ENCODE measurements at places on chromosomes 1 and 21.

GRCh38 chr1:91759076-91759475 is 126.9 kb downstream of the TGFBR3 start:
- DNase-seq = no peak

DNA sequence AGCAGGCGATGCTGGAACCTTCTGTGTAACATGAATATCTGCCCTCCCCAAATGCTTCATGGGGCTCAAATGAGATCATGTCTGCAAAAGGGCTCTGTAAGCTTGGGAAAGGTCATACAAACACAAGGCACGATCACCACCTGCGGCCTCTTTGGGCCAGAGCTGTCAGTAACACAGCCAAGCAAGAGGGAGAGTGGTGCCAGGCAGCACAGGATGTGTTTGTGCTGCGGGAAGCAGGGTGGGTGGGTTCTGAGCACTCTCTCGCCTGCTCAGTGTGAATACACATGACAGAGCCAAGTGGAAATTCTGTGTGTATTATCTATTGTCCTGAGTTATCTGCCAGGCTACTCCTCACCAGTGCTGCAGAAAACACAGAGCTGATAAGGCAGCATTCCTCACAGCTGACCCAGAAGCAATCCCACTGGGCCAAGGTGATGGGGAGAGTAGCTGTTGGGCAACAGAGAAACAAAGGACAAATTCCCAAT is 101.2 kb downstream of the LAMC2 start:
- no peak for DNase-seq

DNA sequence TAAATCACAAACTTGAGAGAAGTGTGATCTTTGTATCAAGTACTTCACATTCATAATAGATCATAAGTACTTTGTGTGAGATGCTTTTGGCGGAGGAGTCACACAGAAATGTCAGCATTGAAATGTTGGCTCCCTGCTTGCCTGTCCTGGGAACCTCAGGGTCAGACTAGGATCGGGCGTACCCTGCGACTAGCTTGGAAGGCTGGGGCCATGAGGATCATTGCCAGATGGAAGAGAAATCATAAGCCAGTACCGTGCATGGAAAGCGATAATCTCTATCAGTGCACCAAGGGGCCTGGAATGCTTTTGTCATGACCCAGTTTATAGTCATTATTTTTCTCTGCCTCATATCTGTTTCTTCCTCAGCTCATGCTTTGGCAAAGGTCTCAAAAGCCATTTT is 35.5 kb downstream of the MTR start:
- DNase-seq = no peak

- no peak for DNase-seq
Observed at GRCh38 chr21:42941696-42942085, 16.3 kb upstream of the ERVH48-1 start.

DNA sequence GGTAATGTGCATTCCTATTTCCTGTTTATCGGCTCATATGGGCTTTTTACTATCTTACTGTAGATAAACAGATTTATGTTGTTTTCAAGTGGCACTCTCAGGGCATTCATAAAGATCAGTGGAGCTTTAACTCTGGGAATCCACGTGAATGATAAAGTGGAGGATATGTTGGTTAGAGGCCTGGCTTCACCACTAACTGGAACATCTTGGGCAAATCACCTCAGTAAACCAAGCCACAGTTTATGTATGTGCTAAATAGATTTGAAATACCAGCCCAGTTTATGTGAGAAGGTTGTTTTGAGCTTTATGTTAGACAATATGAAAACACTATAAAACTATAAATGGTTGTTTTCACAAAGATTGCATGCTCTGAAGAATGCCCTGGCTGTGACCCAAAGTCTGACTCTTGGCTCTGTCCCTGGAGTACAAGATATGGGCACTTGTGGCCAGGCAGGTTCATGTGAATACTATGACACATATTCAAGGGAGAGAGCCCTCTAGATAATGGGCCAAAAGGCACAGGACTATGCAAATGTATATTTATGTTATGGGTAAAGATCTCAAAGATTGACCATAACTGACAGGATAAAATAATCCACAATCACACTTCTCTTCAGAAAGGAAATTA is 36.7 kb downstream of the FAM163A start:
- DNase-seq = no peak

GRCh38 chr1:75276385-75276784 is 142.2 kb downstream of the LHX8 start:
- DNase-seq = no peak

DNA sequence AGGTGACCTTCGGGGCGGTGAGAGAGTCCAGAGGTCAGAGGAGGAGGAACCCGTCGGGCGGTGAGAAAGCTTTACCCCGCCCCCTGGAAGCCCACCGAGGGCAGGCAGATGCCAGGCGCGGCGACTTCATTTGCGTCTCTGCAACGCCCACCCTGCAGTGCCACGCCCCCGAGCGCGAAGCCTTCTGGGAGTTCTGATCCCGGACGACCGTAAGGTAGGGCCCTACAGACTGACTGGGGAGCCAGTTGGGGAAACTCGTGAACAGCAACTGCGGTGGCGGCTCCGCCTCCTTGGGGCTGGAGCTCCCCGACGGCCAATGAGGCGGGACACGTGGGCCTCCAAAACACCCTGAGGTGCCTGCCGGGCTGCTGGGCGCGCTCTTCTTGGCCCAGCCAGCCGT is 46.0 kb upstream of the EDARADD start:
- DNase-seq = no peak

GRCh38 chr1:185541871-185542301 is 192.3 kb upstream of the HMCN1 start:
- DNase-seq = no peak

DNA sequence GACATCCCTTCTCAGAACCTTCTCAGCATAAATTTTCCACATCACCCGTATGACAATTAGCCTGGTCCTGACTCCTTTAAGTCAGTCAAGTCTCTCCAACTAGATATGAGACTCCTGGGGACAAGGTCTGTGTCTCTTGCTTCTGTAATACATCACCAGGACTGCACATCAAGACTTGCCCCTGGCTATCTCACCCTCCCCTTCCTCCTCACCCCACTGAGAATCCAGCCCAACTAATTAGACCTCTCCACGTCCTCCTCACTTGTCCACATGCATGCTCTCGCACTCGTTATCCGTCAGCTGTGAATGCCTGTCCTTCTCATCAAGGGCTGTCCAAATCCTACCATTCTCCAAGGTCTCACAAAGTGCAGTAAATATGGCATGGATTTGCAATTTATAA is 542.8 kb downstream of the PTPRU start:
- DNase-seq = peak; percentile 1

DNA sequence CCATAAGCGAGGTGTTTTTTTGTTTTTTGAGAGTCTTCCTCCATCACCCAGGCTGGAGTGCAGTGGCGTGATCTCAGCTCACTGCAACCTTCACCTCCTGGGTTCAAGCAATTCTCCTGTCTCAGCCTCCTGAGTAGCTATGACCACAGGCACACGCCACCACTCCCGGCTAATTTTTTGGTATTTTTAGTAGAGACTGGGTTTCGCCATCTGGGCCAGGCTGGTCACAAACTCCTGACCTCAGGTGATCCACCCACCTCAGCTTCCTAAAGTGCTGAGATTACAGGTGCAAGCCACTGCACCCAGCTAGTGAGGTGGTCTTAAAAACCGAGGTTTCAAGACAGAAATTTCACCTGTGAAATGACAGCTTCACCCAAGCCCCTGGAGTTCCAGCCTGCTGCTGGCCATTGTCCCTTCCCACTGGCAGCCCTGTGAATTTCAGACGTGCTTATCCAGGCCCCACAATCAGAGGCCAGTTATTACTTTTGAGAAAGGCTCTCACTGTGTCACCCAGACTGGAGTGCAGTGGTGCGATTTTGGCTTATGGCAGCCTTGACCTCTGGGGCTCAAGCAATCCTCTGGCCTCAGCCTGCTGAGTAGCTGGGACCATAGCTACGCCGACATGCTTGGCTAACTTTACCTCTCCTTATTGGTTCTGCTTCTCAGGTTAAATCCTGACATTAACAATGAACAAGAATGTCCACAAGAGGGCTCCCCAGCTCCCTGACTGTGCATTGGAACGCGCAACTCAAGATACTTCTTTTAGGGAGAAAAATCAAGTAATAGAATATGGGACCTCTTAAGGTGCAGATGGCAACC is 19.4 kb downstream of the ENO1 start:
- DNase-seq = peak; percentile 54

GRCh38 chr1:160618763-160619274 is 28.0 kb downstream of the SLAMF1 start:
- no peak for DNase-seq

DNA sequence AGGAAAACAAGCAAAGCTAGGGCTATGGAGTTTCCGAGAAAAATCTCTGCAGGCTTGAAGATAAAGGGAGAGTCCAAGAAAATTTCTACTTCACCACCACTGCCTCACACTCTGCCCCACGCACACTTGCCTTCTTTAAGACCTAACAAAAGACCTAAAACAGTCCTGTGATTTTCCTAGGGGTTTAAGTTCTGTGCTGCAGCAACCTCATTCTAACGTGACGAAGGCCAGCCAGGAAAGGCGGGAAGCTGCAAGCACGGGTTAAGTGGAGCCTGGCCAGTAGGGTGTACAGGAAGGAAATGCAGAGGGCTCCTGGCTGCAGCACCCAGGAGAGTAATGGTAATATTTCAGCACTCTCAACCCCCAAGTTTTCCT is 1.5 kb downstream of the SPATA6 start:
- peak; percentile 49 for DNase-seq

GRCh38 chr1:33299461-33300155 is 21.3 kb downstream of the A3GALT2 start:
- no peak for DNase-seq

DNA sequence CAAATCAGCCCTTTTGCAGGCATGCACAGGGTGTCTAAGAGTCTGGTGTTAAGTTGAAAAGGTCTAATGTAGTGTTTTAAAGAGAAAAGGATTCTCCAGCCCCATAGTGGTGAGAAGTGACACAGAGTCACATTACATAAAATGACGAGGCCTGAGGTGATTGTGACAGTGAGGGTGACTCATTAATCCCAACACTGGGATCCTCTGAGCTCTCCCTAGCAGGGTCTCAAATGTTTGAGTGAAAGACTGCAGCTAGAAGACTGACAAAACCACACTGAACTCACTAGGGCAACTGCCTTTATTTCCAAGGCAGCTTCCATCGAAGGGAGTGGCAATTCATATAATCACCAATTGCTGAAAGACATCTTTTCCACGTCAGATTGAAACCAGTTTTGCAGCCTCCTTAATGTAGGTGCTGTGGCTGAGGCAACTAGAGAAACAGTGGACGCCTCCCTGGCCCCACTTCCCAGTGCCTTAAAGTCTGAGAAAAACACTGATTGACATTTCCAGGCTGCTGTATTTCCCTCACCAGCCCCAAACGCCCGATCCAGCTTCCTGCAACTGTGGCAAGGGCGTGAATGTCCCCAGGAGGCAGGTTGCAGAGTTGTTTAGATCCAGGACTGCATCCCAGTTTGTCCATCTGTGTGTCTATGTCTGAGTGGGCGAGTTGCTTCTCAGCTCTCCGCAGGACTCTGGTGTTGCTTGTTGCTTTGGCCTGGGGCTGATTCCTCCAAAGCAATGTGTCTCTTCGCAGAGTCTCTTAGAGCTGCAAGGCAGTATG is 81.4 kb downstream of the RUNX1 start:
- no peak for DNase-seq

DNA sequence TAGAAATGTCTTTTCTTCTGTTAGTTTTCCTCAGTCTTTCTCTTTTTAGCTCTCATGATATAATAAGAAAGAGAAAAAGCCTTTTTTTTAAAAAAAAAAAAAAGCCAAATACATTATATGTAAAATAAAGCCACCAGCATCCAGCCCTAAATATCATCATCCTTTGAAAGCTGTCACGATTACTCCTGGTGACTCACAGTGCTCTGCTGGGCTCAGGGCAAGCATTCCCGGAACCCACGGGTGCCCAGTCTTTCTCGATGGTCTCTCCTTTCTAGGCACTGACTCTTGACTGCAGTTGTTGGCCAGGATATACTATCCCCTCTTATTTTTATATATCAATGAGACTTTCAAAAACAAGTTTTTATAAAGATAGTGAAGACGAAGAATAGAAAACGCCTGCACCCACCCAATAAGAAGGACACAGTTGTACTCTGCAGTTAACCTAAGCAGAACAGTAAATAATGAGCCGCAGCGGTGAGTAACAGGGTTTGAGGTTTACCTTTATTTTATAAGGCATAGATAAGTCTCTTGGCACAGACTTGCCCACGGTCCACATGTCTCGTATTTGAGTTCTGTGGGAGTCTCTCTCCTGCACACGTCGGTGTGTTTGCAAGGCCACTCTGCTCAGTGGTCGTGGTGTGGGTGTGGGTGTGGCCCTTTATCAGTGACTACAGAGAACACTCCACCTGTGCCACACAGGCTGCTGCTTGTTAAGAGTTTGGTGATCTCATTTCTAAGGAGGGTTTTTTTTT is 15.7 kb upstream of the MX2 start:
- DNase-seq = no peak

DNA sequence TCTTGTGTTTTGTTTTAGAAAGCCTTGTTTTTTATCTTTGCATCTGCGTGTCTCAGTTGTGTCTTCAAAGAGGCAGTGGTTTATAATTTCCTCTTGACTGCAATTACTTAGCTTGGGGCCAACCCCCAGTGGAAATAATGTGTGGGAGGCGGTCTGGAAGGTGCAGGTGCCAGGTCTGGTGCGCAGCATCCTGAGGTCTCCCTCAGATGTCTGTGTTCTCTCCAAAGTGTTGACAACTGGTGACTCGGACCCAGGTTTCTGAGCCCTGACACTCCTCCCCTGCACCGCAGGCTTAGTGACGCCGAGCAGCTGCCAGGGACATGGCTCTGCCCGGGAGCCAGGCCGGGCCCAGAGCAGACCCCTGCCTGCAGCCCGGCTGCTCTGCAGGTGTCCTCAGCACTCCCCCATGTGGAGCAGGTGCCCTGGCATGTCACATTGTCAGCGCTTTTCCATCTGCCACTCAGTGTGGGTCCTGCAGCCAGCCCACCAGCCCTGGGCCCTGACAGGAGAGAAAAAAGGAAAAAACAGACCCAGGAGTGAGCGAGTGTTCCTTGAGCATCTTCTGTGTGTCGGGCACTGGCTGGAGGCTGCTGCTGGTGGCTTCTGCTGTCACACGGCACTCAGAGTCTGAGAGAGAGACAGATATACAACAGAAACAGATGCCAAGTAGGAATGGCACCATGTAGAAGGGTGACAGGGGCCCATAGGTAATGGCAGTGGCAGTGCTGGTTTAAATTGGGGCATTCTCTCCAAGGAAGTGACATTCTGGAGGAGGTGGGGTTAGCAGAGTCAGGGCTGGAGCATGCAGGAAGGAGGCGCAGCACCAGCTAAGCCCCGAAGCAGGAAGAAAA is 24.8 kb upstream of the SELENON start:
- no peak for DNase-seq
